B cell (primary cell): ENCODE measurements at places on chromosomes 7 and 10. TPM values are rescaled to one million over a fixed set of nuclear protein-coding genes. Genes with fewer than 3 reads are reported as not detected.

Gene STX1A
- total RNA-seq: 3.0 and 3.1 TPM in 2 replicates

Gene CYP3A5
- total RNA-seq: not detected in 2 replicates

DNA sequence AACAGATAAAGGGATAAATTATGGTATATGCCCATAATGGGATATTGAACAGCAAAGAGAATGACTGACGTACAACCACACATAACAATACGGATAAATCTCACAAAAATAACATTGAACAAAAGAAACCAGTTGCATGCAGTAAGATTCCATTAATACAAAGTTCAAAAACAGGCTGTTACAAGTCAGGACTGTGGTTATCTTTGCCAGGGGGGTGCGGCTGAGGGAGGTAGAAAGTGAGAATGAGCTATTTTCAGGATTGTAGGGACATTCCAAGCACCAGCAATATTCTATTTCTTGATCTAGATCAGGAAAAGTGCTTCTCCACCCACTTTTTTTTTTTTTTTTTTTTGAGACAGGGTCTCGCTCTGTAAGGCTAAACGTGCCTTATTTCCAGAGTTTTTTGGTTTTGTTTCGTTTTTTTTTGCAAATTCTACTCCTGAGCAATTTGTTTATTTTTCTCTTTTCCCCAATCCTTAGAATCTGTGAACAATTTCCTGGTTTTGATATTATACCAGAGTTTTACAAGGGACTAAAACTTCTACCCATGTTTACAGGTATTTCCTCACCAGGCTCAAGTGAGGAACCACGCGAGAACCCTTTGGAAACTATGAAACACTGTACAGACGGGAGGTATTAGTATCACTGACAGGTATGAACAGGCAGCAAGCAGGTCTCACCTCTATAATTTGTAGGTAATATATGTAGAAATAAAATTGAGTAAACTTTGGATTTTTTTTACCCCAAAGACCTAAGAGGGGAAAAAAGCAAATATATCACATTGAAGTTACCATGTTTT is 9.9 kb downstream of the SMURF1 start:
- H3K27me3 ChIP-seq: no peaks in the 10 kb centered on the region
- no peak for DNase-seq
- no peaks in the 10 kb centered on the region for H3K4me1 ChIP-seq
- no peak overlapping the region for H3K4me3 ChIP-seq

Gene GPNMB
- total RNA-seq: 1.9 and 2.6 TPM in 2 replicates

- no peaks in the 10 kb centered on the region for H3K4me1 ChIP-seq
- no peak overlapping the region for H3K27ac ChIP-seq
- H3K4me3 ChIP-seq: no peak overlapping the region
Observed at GRCh38 chr7:154855366-154855765, 147.6 kb downstream of the PAXIP1 start.

DNA sequence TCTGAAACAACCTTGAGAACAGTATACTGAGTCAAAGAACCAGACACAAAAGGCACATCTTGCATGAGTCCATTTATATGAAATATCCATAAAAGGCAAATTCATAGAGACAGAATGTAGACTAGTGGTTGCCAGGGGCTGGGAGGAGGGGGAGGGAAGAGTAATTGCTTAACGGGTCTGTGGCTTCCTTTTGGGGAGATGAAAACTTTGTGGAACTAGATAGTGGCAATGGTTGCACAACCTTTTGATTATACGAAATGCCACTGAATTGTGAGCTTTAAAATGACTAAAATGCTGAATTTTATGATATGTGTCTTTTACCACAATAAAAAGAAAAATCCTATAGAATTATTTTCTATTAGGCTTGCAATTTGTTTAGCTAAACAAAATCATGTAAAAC is 16.8 kb downstream of the ADRB1 start:
- H3K27ac ChIP-seq: no peak overlapping the region
- no peaks in the 10 kb centered on the region for H3K4me1 ChIP-seq
- H3K36me3 ChIP-seq: no peaks in the 10 kb centered on the region
- no peak for DNase-seq
- H3K27me3 ChIP-seq: no peaks in the 10 kb centered on the region

GRCh38 chr10:43027331-43027955 is 49.4 kb upstream of the RET start:
- H3K4me3 ChIP-seq: no peak overlapping the region
- no peak for DNase-seq
- no peak overlapping the region for H3K27ac ChIP-seq
- no peaks in the 10 kb centered on the region for H3K36me3 ChIP-seq
- H3K27me3 ChIP-seq: no peaks in the 10 kb centered on the region

- no peaks in the 10 kb centered on the region for H3K36me3 ChIP-seq
- no peaks in the 10 kb centered on the region for H3K27me3 ChIP-seq
- H3K4me1 ChIP-seq: no peaks in the 10 kb centered on the region
- no peak for DNase-seq
- no peak overlapping the region for H3K4me3 ChIP-seq
- no peak overlapping the region for H3K27ac ChIP-seq
Observed at GRCh38 chr7:131250331-131250730, 77.3 kb upstream of the MKLN1 start.

Gene ARHGAP21
- total RNA-seq: 23.7 and 25.5 TPM in 2 replicates

DNA sequence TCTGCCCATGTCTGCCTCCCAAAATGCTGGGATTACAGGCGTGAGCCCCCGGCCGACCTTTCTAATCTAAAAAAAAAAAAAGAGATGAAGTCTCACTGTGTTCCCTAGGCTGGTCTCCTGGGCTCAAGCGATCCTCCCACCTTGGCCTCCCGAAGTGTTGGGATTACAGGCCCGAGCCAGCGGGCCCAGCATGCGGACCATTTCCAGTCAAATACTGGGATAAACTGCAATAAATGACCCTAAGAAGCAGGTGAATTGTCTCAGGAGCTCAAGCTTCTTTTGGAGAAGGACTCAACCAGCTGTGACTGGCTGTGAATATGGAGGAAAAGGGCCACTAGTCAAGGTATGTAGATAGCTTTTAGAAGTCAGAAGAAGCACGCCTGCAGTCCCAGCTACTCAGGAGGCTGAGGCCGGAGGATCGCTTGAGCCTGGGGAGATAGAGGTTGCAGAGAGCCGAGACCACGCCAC is 550 bp upstream of the CREM start:
- H3K27ac ChIP-seq: peak overlapping the region; percentile 100
- no peaks in the 10 kb centered on the region for H3K36me3 ChIP-seq
- H3K27me3 ChIP-seq: no peaks in the 10 kb centered on the region
- DNase-seq: no peak
- peak overlapping the region; percentile 99 for H3K4me3 ChIP-seq

GRCh38 chr7:157496416-157497275 is 159.8 kb downstream of the DNAJB6 start:
- no peak overlapping the region for H3K4me3 ChIP-seq
- no peaks in the 10 kb centered on the region for H3K27me3 ChIP-seq

DNA sequence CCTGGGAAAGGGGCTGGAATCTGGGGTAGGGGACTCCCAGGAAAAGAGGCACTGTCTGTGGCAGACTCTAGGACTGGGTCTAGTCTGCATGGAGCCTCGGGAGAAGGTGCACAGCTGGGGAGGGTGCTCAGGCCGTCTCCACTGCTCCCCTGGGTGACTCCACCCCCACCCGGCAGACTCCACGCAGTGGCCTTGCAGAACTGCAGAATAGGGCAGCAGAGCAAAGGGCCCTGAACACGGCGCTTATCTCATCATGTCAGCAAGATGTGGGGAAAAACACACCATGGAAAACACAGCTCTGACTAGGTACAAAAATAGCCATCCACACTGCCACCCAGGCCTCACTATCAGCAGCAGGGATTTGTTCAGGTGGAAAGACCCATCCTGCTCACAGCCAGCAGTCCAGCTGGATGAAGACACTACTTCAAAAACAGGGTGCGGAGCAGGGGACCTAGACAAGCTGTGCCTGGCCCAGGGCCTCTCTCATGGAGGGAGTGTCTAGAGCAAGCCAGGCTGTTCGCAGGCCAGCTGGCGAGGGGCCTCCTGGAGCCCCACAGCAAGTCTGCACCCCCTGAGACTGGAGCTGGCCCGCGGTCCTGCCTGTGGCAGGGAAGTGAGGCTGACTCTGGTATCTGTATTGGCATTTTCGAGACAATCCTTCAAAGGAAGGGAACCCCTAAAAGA is 11.7 kb downstream of the MAT1A start:
- no peak overlapping the region for H3K27ac ChIP-seq
- no peak for DNase-seq
- H3K36me3 ChIP-seq: no peaks in the 10 kb centered on the region
- no peak overlapping the region for H3K4me3 ChIP-seq
- no peaks in the 10 kb centered on the region for H3K27me3 ChIP-seq

DNA sequence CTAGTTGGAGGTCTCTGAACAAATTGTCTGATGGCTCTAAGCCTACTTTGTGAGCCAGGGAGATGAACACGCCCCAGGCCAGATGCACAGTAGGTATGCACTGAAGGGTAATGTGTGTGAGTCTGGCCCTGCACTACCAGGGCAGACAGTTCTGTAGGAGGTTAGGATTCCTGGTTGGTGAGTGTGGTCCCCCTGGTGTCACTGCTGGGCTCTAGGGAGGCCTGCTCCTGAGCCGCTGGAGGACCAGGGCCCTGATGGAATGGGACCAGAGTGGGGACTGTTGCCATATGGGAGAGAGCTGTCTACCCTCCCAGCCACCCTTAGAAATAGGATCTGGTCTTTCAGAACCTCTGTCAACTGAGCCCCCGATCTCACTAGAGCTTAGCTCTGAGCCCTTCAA is 42.0 kb downstream of the CDH23 start:
- H3K4me1 ChIP-seq: no peaks in the 10 kb centered on the region
- H3K4me3 ChIP-seq: no peak overlapping the region
- no peak overlapping the region for H3K27ac ChIP-seq
- DNase-seq: no peak

Gene HMX3
- not detected in 2 replicates for total RNA-seq

DNA sequence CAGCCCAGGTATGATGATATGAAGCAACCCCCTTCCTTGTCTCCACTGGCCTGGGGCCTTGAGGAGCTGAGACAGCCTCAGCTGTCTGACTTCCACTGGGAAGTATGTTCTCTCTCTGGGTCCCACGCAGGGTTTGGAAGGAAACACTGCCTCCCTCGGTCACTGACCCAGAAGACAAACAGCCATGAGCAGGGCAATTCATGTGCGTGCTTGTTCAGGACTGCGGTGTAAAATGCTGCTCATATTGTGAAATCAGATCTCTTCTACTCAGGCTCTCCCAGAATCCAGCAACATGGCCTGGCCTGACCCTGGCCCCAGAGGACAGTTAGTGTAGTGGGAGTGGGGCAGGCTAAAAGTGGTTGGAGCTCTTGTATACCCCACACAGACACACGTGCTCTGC is 2.8 kb downstream of the CLCN1 start:
- H3K27ac ChIP-seq: no peak overlapping the region
- H3K4me3 ChIP-seq: no peak overlapping the region
- no peaks in the 10 kb centered on the region for H3K4me1 ChIP-seq
- no peak for DNase-seq

Gene SFRP4
- total RNA-seq: not detected in 2 replicates

- no peak overlapping the region for H3K27ac ChIP-seq
- H3K4me3 ChIP-seq: no peak overlapping the region
- no peaks in the 10 kb centered on the region for H3K36me3 ChIP-seq
Observed at GRCh38 chr7:49848211-49848841, 74.9 kb downstream of the VWC2 start.

Gene JCAD
- total RNA-seq: 0.37 TPM in 1 of 2 replicates, not detected in the other

DNA sequence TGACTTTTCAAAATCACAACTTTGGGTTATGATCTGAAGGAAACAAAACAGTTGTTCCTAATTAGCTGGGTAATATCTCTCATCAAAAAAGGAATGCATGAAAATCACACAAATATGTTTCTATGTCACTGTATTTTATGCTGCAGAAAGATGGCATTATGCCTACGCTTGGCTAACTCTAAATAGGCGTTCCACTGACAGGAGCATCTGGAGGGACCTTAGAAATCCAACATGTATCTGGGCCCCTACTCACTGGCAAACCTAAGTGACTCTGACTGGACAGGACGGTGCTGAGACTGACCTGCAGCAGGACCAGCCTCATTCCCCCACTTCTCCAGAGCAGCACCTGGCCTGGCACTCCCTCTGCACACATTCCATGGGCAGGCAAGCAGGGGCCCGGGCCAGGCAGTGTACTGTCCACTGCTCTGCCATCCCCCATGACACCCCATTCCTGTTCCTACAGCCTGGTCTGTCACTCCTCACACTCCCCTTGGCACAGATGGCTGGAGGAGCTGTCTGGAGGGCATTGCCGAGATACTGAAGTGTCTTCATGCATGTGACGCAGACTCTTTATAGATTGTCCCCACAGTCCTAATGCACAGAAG is 2.6 kb upstream of the MYL7 start:
- H3K4me3 ChIP-seq: no peak overlapping the region
- peaks cover 13% of the 10 kb centered on the region for H3K4me1 ChIP-seq
- no peak for DNase-seq
- no peak overlapping the region for H3K27ac ChIP-seq
- H3K27me3 ChIP-seq: no peaks in the 10 kb centered on the region
- H3K36me3 ChIP-seq: no peaks in the 10 kb centered on the region

- DNase-seq: no peak
- peaks cover 3% of the 10 kb centered on the region for H3K36me3 ChIP-seq
- H3K27me3 ChIP-seq: no peaks in the 10 kb centered on the region
- H3K4me3 ChIP-seq: no peak overlapping the region
Observed at GRCh38 chr7:102833343-102833742, 79.5 kb upstream of the LRRC17 start.

DNA sequence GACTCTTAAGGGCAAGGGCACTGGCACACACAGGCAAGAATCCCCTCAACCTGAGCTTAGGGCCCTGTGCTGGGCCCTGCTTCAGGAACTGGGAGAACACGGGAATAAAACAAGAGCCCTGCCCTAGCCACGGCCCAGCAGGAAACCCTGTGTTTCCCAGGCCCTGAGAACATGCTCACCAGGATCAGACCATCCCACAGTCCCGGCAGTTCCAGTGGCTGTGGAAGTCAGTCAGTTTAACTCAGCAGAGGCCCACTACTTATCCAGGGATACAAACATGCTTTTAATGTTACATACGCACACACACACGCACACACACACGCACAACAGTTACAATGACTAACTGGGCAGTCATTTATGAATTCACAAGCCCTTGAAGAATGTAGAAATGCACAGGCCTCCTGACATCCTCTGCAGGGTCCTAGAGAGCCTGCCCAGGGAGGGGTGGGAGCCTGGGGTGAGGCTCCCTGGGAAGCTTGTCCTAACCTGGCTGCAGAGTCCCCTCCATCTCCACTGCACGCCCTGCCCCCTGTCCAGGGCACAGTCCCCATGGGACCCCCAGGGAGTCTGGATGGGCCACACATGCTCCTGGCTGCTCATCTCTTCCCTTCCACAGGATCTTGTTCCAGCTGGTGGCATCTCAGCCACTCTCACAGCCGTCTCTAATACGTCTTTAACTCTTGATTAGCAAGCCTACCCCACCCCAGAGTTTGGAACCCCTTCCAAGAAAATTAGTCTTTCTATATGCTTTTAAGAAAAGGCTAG is 97.6 kb downstream of the TCERG1L start:
- H3K27me3 ChIP-seq: no peaks in the 10 kb centered on the region
- no peaks in the 10 kb centered on the region for H3K4me1 ChIP-seq
- H3K27ac ChIP-seq: no peak overlapping the region

GRCh38 chr7:143172354-143172753 is 10.9 kb upstream of the TAS2R39 start:
- DNase-seq: no peak
- no peak overlapping the region for H3K27ac ChIP-seq
- no peaks in the 10 kb centered on the region for H3K36me3 ChIP-seq

Gene TDRD1
- total RNA-seq: 0.22 and 0.29 TPM in 2 replicates

GRCh38 chr10:103543617-103544525 is 50.4 kb downstream of the NEURL1 start:
- H3K4me3 ChIP-seq: no peak overlapping the region
- no peak for DNase-seq
- H3K27ac ChIP-seq: no peak overlapping the region
- H3K27me3 ChIP-seq: no peaks in the 10 kb centered on the region
- H3K4me1 ChIP-seq: peaks cover 25% of the 10 kb centered on the region

Gene ITGA8
- total RNA-seq: not detected in 2 replicates

- DNase-seq: no peak
- H3K36me3 ChIP-seq: no peaks in the 10 kb centered on the region
- H3K4me1 ChIP-seq: no peaks in the 10 kb centered on the region
- H3K4me3 ChIP-seq: no peak overlapping the region
Observed at GRCh38 chr7:115329006-115329405, 407.1 kb downstream of the MDFIC start.
